Globus pallidus (tissue), 1 donor: ENCODE measurements at places on chromosomes 6 and 20.

DNA sequence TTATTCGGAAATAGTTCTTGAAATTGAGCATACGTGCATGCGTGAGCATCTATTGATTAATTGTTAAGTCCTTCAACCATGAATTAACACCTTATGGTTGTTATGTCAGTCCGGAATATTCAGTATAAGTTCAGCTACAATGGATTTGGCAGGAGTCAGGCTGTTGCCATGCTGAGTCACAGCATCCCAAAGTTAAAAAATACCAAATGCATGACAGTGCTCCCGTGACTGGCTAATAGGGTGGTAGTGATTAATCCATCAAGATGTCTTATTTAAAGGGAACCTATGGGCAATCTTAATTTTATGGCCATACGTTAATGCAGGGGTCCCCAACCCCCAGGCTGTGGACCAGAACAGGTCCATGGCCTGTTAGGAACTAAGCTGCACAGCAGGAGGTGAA is 10.5 kb downstream of the RAE1 start:
- DNase-seq = no peak

- DNase-seq = no peak
These were observed 26.2 kb upstream of the MRPS18A start for GRCh38 chr6:43713643-43714310.

- peak; percentile 23 for DNase-seq
These were observed 181.1 kb downstream of the RPS12 start for GRCh38 chr6:132995432-132995831.

DNA sequence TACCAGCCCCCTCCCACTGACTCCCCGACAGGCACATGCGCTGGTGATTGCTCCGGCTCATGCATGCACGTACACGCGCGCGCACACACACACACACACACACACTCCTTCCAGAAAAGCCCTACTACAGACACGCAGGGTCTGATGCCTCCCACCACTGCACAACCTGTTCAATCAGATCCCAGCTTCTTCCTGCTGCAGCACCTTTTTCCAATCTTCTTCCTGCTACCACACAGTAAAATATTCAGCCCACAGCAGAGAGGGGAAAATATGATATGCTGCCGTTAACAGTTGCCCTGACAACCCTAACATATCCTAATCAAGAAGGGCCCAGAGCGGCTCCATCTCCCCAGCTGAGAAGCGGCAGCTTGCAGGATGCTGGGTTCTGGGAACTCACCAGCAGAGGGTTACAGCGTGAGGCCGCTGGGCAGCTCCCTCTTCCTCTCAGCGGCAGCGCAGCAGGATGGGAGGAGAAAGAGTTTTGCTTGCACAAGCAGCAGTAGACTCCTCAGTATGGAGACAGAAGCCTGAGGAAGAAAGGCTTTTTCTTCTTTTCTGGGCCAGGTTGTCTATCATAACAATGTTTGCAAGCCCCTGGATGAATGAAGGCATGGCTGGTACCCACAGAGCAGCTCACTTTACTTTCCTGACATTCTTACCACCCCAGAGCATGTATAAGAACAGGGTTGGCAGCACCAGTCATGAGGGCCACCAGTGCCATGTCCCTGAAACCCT is 23.9 kb downstream of the MAP7 start:
- DNase-seq = peak; percentile 93

DNA sequence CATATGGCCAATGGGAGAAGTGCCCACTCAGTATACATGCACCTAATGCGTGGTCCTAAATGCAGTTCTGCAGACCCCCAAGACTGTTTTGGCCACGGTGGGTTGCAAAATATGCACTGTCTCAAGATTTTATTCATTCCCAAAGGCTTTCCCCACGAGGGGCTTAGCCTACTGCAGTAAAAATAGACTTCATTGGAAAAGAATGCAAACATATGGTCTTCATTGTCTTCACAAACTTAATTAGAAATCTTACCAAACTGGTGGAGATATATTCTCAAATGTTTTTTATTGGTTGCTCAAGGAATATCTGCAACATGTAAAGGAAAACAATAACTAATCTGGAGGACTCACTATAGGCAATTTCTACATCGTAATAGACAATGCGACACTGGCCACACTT is 31.6 kb upstream of the PRL start:
- DNase-seq = no peak

DNA sequence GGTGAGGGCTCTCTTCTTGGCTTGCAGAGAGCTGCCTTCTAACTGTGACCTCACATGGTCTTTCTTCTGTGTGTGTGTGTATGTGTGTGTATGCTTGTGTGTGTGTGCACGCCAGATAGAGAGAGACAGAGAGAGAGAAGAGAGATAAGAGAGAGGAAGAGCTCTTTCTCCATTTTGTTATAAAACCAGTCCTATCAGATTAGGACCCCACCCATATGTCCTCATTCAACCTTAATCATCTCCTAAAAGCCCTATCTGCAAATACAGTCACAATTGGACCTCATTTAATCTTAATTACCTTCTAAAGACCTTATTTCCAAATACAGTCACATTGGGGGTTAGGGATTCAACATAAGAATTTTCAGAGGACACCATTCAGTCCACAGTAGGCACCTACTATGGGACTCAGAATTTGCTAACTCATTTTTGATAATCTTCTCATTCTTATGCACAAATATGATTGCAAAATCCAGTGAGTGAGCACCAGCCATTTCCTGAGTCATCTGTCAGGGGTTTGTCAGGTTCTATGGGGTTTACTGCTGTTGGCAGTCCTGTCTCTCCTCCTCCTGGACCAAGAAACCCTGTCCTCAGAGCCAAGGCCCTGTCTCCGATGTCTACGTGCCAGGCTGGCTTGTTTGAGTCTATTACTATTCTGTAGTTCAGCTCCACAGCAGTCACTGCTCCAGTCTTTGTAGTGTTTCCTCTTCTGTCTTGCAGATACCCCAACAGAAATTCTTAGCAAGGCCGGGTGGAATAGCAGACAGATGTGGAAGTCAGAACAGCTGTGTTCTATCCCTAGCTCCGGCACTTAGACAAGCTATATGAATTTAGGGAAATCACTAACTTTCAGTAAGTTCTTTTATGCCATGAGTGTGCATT is 59.0 kb upstream of the FAM184A start:
- DNase-seq = no peak

GRCh38 chr6:37547564-37548061 is 47.9 kb upstream of the CCDC167 start:
- DNase-seq = no peak

GRCh38 chr20:51749674-51750036 is 18.5 kb downstream of the ATP9A start:
- no peak for DNase-seq

- DNase-seq = no peak
These were observed 8.7 kb downstream of the REPS1 start for GRCh38 chr6:138979365-138979764.

- DNase-seq = peak; percentile 91
These were observed 145.5 kb upstream of the RNF24 start for GRCh38 chr20:4160761-4161305.

DNA sequence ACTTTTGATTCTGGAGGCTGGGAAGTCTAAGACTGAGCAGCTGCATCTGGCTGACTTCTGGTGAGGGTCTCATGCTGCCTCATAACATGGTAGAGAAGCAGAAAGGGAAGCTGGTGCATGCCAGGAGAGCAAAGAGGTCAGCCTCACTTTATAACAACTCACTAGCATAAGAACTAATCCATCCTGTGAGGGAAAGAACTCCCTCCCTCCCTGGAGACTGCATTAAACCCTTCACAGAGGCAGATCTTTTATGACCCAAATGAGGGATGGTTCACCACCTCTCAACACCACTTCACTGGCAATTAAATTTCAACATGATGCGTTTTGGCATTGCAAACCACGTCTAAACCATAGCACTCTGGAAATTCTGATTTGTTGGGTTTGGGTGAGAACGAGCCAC is 33.9 kb downstream of the STXBP5 start:
- DNase-seq = no peak

DNA sequence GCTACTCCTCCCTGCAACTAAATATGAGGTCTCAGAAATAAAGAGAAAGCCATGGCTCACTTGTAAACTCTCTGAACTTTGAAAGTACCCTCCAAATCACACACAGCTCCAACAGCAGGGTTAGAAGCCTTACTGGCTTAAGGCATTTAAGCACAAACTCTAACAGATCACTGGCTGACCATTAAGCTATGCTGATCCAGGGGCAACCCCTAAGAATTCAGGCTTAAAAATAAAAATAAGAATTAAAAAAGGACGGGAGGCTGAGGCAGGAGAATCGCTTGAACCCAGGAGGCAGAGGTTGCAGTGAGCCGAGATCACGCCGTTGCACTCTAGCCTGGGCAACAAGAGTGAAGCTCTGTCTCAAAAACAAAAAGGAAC is 21.8 kb downstream of the HLA-E start:
- DNase-seq = no peak
